Type B pancreatic cell (in vitro differentiated cells): ENCODE measurements at places on chromosomes 1 and 21. TPM values are rescaled to one million over a fixed set of nuclear protein-coding genes. Genes with fewer than 3 reads are reported as not detected.

The FALEC gene
- 0.55 and 0.80 TPM in 2 replicates for total RNA-seq

DNA sequence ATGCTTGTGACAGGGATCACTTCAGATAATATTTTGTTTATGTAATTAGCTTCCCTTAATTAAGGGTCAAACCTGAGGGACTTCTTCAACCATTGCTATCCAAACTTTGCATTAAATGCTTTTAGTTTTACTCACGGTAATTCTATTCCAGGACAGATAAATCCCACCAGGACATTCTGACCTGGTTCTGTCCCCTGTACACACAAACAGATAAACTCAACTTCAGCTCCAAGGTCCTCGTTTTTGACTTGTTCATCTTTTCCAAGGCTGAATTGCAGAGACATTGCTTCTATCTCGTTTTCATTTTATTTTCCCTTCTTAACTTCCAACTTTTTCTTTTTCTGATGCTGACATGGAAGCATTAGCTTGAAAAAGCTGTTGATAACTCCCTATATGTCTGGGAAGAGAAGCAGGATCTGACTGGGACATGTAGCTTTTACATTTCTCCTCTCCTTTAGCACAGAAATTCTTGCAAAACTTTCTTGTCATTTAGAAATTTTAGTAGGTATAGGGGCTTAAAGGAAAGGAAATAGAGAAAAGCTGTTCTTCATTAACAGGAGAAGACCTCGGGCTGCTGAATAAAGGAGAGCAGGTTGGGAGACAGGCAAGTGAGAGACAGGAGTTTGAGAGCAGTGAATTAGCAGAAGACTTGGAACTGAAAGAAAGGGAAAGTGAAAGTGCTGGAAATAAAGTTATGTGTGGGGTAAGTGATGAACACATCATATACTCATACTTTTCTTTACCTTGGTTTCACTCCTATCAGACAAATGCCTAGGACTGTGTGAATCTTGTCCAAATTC is 231.7 kb upstream of the B3GALT2 start:
- H3K4me3 ChIP-seq = no peak overlapping the region
- no peak for DNase-seq
- H3K27me3 ChIP-seq = no peaks in the 10 kb centered on the region
- H3K27ac ChIP-seq = no peak overlapping the region

- peaks cover 10% of the 10 kb centered on the region for H3K27me3 ChIP-seq
- no peaks in the 10 kb centered on the region for H3K36me3 ChIP-seq
- DNase-seq = no peak
- no peak overlapping the region for H3K4me3 ChIP-seq
- H3K4me1 ChIP-seq = no peaks in the 10 kb centered on the region
Measured at GRCh38 chr21:26379561-26379960, 193.5 kb downstream of the CYYR1 start.

The CLCNKB gene
- 0.95 and 1.6 TPM in 2 replicates for total RNA-seq

- no peaks in the 10 kb centered on the region for H3K27me3 ChIP-seq
- no peak overlapping the region for H3K4me3 ChIP-seq
- H3K4me1 ChIP-seq = no peaks in the 10 kb centered on the region
- no peak overlapping the region for H3K27ac ChIP-seq
- DNase-seq = no peak
Measured at GRCh38 chr1:236957235-236957634, 47.0 kb downstream of the MT1HL1 start.

DNA sequence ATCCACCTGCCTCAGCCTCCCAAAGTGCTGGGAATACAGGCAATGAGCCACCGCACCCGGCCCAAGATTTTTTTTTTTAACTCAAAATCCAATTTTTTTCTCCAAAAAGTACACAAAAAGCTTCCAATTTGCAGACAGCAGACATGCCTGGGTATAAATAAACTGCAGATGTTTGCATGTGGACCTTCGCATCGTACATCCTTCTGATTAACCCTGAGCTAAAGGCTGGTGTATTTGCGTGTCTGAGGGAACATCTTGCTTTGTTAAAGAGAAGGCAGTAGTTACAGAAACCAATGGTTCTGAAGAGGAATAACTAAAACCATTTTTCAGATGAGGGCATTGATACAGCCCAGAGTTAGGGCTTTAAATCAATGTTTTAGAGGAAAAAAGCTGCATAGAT is 12.7 kb downstream of the BCAR3 start:
- H3K27ac ChIP-seq = no peak overlapping the region
- H3K4me1 ChIP-seq = peaks cover 57% of the 10 kb centered on the region
- H3K4me3 ChIP-seq = no peak overlapping the region
- H3K27me3 ChIP-seq = no peaks in the 10 kb centered on the region
- H3K36me3 ChIP-seq = peaks cover 30% of the 10 kb centered on the region

- no peak overlapping the region for H3K4me3 ChIP-seq
- H3K27ac ChIP-seq = no peak overlapping the region
Measured at GRCh38 chr1:42586016-42586415, 72.2 kb upstream of the PPIH start.

The ST6GALNAC3 gene
- 3.8 and 24.7 TPM in 2 replicates for total RNA-seq

- DNase-seq = no peak
- peaks cover 3% of the 10 kb centered on the region for H3K27me3 ChIP-seq
- peaks cover 10% of the 10 kb centered on the region for H3K36me3 ChIP-seq
- peaks cover 49% of the 10 kb centered on the region for H3K4me1 ChIP-seq
- peak overlapping the region; percentile 53 for H3K27ac ChIP-seq
Measured at GRCh38 chr1:63795455-63795854, 21.6 kb downstream of the ROR1 start.

DNA sequence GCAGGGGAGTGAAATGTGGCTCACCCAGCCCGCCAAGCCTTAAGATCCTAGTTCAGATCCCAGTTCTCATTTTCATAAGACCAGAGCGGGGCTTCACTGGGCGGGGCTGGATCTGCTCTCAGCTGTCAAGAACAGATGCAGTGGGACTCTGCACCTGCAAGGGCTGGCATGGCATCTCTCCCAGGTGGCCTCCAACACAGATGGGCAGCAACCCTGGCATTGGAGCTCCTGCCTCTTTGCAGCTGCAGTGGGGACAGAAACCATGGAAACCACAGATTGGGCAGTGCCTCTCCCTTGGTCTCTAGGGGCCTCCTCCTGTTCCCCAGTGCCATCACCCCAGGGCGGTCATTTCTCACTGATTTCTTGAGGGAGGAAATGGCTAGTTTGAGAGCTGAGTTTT is 267.7 kb downstream of the PRDM2 start:
- H3K27ac ChIP-seq = no peak overlapping the region
- no peak overlapping the region for H3K4me3 ChIP-seq
